ENCODE measurements at places on chromosomes 1 and 21. TPM values are rescaled to one million over a fixed set of nuclear protein-coding genes. Genes with fewer than 3 reads are reported as not detected.
A peak's percentile ranks its signal among the peaks of the same experiment; 100 is the strongest.

GRCh38 chr1:168913711-168914463 lies 184.9 kb upstream of the DPT start:
- no peak for DNase-seq

DNA sequence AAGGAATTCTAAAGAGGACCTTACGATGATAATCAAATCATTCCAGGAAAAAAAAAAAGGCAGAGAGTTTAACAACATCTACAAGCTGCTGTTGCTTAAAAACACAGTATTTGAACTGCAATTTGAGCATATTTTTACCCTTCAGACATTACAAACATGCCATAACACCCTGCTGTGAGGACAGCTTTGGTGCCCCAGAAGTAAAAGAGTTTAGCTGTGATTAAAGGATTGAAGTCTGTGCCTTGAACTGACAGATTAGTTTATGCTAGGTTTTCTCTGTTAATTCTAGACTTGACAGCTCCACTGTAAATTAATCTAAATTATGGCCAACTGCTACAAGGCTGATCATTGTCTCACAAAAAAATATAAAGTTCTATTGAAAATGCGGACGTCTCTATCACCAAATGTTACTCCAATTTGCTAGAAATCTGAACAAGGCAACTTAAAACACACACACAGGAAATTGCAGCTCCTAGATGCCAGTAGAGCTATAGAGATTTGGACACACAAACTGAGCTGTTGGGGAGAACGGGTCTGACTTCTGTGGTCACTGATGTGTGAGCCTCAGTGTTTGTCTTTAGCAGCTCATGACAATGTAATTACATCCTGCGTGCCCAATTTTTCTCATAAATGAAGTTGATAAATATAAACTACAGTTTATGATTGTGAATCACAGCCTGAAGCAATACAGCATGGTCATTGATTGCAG lies 217.9 kb downstream of the NTNG1 start:
- DNase-seq = no peak

DNA sequence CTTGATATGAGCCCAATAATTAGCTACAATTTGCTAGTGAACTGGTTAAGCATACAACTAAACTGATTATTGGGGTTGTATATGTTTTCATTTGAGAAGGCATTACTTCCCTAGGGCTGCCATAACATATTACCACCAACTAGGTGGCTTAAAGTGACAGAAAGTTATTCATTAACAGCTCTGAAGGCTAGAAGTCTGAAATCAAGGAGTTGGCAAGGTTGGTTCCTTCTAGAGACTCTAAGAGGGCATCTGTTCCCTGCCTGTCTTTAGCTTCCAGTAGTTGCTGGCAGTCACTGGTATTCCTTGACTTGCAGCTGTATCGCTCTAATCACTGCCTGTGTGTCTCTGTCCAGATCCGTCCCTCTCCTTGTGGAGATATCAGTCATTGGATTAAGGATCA lies 86.3 kb downstream of the LHX9 start:
- no peak for DNase-seq

DMRTA2 gene
- not detected for polyA plus RNA-seq

GRCh38 chr1:17296086-17296485 lies 11.9 kb upstream of the PADI4 start:
- no peak for DNase-seq

DNA sequence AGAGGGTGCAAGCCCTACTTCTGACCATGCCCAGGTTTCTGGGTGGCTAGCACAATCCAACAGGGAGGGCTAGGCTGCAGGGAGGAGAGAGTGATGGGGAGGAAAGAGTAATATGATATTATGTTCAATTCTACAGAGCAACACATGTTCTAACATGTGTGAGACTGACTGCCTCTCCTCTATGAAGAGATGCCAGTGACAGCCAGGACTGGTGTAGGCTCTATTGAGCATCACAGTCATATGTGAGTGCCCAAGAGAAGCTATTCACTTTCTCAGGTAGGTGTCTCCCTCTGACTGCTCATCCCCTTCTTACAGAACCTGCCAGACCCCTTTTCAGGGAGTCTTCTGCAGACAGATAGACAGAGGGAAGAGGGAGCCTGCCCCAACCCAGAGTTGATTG lies 446.1 kb downstream of the SIPA1L2 start:
- DNase-seq = no peak

OR6N1 gene
- polyA plus RNA-seq = not detected

DNA sequence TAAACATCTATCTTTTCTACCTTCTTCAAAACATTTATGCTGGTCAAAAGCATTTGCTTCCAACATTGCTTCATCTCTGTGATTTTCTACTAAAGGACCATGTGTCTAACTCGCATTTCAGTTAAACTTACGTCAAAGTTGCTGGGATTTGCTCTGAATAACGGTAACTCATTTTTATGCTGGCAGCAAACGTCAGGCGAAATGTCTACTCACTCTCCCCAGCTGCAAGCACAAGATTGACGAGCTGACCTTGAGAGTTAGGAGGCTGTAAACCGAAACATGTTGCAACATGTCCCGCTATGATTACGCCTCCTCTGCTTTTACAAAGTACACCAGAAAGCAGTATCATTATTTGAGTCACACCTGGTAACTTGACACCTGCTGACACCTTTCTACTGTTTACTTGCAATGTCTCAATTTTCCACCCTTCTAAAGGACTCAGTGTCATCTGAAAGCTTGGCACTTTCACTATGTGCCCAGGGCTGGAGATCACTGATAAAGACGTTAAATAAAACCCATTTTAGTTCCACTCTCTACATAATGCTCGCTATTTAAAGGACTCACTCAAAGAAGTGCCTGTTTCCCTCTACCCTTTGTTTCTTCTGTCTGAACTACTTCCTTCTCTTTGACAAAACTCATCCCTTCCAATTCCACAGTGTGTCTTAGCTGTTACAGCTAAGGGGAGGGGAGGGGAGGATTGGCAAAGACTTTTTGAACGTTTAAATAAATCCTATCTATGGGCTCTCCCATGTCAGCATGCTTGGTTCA lies 111.9 kb downstream of the PTPN14 start:
- peak; percentile 99 for DNase-seq
